Stimulated activated CD4-positive, alpha-beta T cell treated with anti-CD3 and anti-CD28 coated beads, TNF-alpha, amount 100 ng/mL, for 1 hour (primary cell): ENCODE measurements at places on chromosomes 5 and 9.

DNA sequence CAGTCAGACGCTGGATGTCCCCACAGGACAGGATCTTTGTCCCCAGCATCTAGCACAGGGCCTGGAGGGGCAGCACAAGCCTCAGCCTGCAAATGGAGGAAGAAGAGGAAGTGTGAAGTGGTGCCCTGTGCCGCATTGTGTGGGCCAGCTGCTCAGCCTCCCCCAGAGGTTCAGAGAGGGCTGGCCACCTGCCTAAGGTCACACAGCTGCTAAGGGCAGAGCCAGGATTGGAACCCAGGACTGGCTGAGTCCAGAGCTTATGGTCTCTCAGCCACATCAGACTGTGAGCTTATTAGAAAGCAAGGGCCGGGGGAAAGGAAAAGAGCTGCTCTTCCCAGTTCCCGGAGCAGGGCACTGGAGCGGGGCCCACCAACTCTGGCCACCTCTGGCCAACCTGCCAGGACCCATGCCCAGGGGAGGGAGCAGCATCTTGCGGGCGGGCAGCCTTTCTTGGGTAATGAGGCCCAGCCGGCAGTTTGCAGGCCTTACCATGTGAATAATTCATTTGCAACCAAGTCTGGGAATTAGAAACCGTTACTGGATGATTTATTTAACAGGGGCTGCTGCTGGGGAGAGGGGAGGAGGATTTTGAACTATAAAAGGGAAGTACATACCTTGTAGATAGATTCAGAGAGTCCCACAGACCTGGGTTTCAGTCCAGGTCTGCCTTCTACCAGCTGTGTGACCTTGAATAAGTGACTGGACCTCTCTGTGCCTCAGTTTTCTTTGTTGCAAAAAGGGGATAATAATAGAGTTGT lies 11.6 kb upstream of the CRB2 start:
- DNase-seq = no peak

DNA sequence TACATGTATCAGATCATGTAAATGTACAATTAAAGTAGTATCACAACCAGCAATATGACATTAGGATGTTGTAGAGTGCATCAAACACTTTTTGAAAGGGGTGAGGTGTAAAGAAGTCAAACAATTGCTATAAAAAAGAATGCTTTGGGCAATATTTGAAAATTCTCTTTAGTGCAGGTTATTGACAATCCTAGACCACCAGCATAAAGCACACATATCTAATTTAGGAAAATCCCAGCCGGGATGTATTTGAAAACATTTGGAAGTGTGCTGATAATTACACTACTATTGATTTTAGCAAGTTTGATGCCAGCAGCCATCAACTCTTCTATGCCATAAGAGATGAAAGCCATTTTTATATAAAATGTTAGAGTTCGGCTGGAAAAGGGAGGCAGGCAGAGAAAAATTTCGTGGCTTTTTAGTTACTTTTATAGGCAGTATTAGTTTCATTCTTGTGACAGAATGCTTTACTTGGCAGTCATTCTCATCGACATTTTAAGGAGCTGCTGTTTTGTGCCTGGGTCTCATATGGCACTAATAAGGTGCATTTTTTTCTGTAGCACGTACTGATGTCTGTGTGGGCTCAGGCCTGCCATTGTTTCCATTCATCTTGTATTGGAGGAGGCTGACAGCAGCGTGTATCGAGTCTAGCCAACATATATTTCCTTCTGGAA lies 285.7 kb downstream of the AOPEP start:
- no peak for DNase-seq

DNA sequence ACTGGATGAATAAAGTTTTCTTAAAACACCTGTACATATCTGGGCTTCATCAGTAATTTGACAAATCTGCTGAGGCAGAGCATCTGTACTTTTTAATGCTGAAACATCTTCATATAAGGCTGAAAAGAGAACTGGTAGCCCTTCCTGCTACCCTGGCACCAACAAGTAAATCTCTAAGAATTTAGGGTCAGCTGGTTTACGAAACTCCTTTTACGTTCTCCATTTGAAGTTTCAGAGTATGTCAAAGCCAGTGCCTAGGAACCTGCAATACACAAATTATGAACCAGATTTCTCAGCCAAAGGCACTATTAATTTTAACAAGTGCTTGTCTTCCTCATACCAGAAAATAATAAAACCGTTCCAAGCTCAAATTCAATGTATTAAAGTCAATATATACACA lies 3.8 kb downstream of the ZFAND5 start:
- no peak for DNase-seq

- DNase-seq = no peak
Measured at GRCh38 chr5:158881091-158881880, 218.4 kb downstream of the EBF1 start.

DNA sequence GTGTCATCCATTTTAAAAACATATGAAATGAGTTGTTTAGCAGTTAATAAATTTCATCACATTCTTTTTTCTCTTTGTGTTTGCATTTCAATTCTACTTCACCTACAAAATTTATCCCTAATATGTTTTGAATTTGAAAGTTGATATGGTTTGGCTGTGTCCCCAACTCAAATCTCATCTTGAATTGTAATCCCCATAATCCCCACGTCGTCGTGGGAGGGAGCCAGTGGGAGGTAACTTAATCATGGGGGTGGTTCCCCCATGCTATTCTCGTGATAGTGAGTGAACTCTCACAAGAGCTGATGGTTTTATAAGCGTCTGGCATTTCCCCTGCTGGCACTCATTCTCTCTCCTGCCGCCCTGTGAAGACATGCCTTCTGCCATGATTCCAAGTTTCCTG lies 200.1 kb downstream of the EPB41L4A start:
- DNase-seq = no peak

DNA sequence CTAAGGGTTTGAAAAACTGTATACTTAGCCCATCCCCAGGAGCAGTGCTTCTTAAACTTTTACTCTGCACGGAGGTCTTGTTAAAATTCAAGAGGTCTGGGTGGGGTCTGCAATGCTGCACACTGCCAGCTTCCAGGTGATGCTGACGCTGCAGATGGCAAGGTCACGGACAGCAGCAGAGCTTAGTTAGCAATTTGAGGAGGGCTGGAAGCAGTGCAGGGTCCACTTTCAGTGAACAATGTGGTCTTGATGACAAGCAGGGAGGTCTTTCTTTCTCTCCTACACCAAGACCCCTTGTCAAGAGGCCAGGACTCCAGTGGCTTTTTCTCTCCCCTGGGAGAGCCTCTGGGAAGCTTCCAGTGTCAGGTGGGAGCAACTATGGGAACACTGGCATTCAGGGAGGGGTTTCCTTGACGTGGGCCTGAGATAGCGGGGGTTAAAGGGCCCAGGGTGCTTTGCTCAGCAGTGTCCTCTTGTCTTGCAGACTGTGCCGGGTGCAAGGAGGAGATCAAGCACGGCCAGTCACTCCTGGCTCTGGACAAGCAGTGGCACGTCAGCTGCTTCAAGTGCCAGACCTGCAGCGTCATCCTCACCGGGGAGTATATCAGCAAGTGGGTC lies 65.0 kb upstream of the AFAP1L1 start:
- no peak for DNase-seq
